ENCODE measurements at places on chromosomes 4 and X.

DNA sequence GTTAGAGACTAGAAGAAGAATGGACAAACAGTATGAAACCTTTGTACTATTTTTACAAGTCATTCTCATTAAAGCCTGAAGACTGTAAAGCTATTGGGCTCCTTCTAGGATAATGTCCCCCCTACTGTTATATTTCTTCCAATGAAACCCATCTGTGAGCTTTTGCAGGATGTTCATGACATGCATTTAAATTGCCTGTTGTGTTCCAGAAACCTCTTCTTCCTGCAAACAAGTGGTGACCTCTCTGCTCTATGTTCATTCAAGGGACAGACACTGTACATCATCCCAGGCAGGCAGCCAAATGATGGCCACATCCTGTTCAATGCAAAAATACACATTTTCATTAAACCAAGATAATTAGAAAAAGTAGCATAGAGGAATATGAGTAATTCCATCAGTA, 128.0 kb downstream of the C4orf33 start:
- no peak for DNase-seq

DNA sequence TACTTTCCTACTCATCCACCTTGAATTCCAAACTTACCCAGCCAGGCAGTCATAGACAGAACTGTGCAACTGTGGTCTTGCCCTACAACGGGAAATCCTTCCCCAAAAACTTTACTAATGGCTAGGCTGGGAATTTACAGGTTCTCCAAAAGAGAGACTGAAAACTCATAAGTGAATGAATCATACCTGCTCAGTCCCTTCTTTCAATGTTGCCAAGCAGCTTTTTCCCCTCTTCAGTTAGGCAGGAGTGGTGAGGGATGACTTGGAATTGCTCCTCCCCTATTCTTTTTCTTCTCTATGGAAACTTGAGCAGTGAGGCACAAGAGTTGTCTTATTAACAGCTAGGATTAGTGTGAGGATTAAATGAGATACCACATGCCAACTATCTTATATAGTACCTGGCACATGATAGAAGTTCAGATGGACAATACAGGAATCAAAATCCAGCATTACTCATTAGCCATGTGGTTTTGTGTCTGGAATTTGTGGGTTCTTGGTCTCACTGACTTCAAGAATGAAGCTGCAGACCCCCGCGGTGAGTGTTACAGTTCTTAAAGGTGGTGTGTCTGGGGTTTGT, 105.9 kb downstream of the TEX13A start:
- DNase-seq, result no peak

DNA sequence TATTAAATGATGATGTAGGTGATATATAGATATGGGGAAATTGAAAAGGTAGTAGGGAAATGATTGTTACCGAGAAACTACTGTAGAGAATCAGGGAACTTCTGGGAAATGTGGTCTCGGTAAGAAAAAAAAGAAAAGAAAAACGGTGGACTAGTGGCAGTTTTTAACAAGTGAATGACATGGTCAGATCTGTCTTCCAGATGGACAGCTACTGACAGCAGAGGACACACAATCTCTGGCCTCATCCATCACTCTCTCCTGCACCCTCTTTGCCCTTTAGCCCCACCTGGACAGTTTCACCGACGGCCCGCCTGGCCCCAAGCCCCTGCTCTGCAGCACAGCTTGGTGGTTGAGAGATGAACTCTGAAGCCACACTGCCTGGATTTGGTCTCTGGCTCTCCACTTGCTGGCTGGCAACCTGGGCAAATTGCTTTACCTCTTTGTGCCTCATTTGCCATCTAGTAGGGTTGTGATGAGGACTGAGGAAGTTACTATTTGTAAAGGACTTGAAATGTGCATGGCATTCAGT, 23.4 kb downstream of the RBM47 start:
- DNase-seq, result no peak

- no peak for DNase-seq
These were observed 82.0 kb upstream of the PITX2 start for GRCh38 chr4:110704748-110705439.

DNA sequence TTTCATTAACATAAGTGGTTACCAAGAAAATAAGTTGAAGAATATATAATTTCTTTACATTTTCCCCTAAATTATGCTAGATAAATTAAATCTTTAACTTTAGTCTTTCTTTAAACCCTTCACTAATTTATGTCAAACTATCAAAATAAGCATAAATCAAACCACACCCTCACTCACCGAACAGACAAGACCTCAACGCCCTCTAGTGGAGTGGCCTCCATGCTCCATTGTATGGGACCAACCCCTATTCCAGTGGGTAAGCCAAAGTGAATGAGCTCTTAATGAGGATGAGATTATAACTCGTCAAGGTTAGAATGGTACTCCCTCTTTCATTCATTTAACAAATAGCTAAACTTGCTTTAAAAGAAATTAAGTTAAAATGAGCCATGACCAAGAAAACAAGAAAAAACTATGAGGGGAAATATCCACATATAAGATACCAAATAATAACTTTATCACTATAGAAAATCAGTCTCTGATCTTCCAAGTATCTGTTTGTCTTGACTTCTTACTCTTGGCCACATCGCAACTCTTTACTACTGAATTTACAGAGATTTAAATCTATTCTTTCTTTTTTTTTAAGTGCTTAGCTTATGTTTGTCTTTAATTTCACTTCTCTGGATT, 15.6 kb upstream of the BBS12 start:
- DNase-seq, result peak; percentile 45

GRCh38 chrX:27085346-27085745, 377.8 kb downstream of the PPP4R3C start:
- DNase-seq, result no peak

DNA sequence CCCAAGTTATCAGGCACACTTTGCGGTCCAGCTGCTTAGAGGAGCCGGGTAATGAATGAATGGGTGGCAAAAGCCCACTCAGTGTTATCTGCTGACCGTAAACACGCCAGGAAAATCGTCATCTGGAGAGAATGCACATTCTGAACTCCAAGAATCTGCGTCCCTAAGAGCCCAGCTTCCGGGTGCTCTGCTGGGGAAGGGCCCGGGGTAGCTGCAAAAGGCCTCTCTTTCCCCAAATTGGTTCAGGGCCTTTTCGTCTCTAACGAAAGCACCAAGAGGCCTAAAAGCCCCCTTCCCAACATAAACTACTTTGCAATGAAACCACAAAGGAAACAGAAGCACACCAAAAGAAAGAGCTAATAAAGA, 1.6 kb upstream of the SFRP2 start:
- no peak for DNase-seq

Measured in stimulated activated naive CD8-positive, alpha-beta T cell treated with anti-CD3 and anti-CD28 coated beads, Interleukin-15, amount 100 ng/mL, for 72 hours (primary cell).